ENCODE measurements at places on chromosomes 1 and 21. TPM values are rescaled to one million over a fixed set of nuclear protein-coding genes. Genes with fewer than 3 reads are reported as not detected.

Gene SEMA6C
- total RNA-seq, result 1.1 TPM

Gene TRIM58
- 0.26 TPM for total RNA-seq

Gene WDR64
- not detected for total RNA-seq

Gene USP48
- total RNA-seq, result 48.9 TPM

Gene CNR2
- not detected for total RNA-seq

Gene FOXD3
- 0.76 TPM for total RNA-seq

Gene DUSP23
- 89.4 TPM for total RNA-seq

Gene ZMPSTE24
- total RNA-seq, result 26.2 TPM

Gene NUDT4B
- 2.0 TPM for total RNA-seq

Gene SHE
- 7.3 TPM for total RNA-seq

Gene GOLT1A
- not detected for total RNA-seq

Gene CENPL
- total RNA-seq, result 7.0 TPM

Gene KCNJ15
- total RNA-seq, result 8.1 TPM

Gene TSPAN1
- total RNA-seq, result 1.4 TPM

Gene PAPPA2
- total RNA-seq, result not detected

Gene RIPPLY3
- not detected for total RNA-seq

Gene CD1E
- total RNA-seq, result 5.7 TPM

Gene SUSD4
- 42.7 TPM for total RNA-seq

Gene KANK4
- not detected for total RNA-seq

Gene ITLN2
- total RNA-seq, result not detected

All from esophagus squamous epithelium (tissue), 5 donors.